ENCODE measurements at places on chromosomes 2 and 18.

- peak; percentile 71 for DNase-seq
Observed at GRCh38 chr2:42810971-42811811, 18.8 kb upstream of the HAAO start.

- DNase-seq: peak; percentile 53
Observed at GRCh38 chr2:120982598-120982997, 246.9 kb downstream of the GLI2 start.

- DNase-seq: no peak
Observed at GRCh38 chr2:229180658-229181057, 90.4 kb downstream of the PID1 start.

DNA sequence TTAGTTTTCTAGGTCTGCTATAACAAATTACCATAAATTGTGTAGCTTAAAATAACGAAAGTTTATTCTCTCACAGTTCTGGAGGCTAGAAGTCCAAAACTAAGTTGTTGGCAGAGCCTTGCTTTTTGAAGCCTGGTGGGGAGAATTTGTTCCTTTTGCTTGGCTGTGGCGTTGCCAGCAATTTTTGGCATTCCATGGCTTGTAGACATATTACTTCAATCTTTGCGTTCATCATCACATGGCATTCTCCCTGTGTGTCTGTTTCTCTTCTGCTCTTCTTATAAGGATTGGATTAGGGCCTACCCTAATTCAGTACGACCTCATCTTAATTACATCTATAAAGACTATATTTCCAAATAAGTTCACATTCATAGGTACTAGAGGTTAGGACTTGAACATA, 217.7 kb downstream of the MBD5 start:
- no peak for DNase-seq

GRCh38 chr2:106094131-106094841, 99.8 kb downstream of the UXS1 start:
- no peak for DNase-seq

DNA sequence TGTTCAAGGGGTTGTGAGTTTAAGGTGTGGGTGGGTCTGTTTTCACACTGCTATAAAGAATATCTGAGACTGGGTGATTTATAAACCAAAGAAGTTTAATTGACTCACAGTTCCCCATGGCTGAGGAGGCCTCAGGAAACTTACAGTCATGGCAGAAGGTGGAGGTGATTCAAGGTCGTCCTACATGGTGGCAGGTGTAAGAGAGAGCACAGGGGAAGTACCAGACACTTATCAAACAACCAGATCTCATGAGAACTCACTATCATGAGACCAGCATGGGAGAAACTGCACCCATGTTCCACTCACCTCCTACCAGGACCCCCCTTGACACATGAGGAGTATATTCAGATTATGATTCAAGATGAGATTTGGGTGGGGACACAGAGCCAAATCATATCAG, 38.0 kb downstream of the RHBDD1 start:
- no peak for DNase-seq

DNA sequence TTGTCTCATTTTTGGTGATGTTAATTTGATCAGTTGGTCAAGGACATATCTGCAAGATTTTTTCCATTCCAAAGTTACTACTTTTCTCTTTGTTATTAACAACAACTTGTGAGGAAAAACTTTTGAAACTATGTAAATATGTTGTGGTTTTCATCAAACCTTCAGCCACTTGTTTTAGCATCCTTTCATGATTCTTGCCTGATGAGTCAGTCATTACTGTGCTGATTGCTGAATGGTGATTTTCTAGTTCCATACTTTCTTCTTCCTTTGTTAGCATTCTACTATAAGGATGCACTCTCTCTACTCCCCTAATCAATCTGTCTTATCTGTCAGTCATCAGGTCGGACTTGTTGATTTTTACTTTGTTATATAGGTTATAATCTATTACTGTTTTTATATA, 10.9 kb downstream of the TMEM87B start:
- no peak for DNase-seq

DNA sequence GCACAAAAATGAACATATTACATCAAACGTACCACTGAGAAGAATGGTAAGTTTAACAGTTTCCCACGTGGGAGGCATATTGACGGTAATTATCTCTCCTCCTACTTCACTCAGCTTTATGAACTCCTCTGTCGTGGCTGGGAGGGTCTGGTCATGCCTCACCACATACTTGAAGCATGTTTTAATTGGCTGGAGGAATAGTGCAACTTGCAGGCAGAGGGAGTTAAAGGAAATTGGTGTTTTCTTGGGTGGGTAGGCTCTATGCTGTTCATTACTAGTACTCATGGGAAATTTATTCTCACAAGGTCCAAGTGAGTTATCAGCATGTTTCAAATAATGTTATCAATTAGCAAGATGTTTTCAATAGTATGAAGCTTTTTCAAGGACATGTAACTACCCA, 767.0 kb downstream of the PLCL1 start:
- no peak for DNase-seq

- DNase-seq: no peak
Observed at GRCh38 chr2:3149441-3150217, 228.0 kb downstream of the EIPR1 start.

GRCh38 chr18:76471593-76471992, 23.4 kb downstream of the ZNF516 start:
- no peak for DNase-seq

DNA sequence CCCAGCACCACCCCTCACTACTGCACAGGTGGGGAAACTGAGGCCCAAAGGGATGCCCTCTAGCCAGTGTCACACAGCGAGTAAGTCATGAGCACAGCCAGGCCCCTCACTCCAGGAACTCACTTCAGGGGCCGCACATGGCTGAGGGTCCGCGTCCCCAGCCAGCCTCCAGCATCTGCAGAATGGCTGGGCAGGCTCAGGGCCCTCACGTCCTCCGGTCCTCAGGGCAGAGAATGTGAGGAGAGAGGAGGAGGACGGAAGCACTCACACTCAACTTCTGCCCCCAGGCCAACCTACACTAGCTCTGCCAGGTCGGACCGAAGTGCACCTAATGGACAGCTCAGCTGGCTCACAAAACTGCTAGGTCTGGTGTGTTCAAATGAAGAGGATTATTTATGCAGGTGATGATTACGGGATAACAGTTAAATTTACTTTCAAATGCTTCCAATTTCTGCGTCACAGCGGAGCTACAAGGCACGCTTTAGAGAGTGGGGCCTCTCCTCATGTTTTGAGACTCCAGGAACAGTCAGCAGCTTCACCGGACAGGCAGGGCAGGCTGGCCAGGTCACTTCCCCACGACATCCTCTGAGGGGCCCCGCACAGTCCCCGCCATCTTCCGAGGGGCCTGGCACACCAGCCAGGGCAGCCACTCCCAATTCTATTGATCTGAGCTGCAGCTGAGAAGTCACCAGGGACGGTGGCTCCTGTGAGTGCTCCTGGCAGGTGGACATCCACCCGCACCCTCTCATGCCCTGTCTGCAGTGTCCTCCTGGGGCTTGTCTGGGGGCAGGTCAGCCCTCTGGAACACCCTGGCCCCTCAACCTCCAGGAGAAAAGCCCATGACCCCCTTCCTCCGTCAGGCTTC, 26.5 kb downstream of the KIF1A start:
- DNase-seq: no peak

DNA sequence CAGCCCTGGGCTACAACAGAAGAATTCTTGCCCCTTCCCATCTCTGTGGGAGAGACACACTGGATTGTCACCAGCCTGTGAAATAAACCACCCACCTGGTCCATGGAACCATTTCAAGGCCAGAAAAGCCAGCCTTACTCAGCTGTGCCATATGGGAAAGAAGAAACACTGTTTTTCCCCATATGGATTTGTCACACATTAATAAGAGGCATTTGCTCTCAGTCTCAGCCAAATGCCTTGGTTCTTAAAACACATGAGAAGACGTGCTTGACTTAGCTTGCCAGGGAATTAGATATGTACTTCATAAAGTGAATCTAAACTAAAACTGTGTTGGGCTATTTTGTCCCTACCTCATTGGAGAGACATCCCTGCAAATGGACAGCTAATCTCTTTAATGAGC, 308.6 kb upstream of the TNP1 start:
- no peak for DNase-seq

- no peak for DNase-seq
Observed at GRCh38 chr2:1614564-1614963, 129.8 kb downstream of the PXDN start.

DNA sequence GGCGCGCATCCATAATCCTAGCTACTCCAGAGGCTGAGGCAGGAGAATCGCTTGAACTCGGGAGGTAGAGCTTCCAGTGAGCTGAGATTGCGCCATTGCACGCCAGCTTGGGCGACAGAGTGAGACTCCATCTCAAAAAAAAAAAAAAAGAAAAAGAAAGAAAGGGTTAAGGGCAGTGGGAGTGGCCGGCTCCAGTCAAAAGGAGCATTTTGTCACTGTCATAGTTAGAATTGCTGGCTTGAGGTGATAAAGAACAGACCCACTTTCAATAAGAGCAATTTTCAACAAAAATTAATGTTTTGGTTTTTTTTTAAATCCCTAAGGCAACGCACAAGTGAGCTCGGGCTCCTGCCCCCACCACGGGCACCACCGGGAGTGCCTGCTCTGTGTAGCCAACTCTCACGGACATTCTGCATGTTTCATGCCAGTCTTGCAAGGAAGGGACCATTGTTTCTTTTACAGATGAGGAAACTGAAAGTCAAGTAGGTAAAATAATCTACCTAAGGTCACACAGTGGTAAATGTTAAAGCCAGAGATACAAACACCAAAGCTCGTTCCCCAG, 8.5 kb downstream of the CIB4 start:
- no peak for DNase-seq
